Testis (tissue), 5 donors: ENCODE measurements at places on chromosomes 1 and 21.

- no peak for DNase-seq
Observed at GRCh38 chr1:171881442-171881841, 40.1 kb downstream of the DNM3 start.

DNA sequence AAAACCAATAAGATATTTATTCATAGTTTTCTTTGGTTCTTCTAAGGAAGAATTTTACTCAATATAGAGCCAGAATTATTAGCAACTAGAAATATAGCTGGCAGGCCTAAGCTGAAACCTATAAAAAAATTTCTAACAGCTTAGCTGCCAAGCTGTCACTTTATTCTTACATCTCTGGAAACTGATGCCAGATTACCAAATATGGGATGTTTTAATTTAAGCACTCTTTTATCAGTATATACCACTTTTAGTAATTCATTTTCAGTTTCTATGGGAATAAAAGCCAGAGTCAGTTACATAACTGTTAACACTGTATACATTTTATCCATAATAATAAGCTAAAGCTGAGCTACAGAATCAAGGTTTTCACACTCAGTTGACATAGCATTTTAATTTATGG lies 68.7 kb upstream of the MPC2 start:
- no peak for DNase-seq

- DNase-seq: no peak
Observed at GRCh38 chr1:91393042-91393441, 11.6 kb downstream of the HFM1 start.

- DNase-seq: no peak
Observed at GRCh38 chr1:84198832-84199231, 54.8 kb downstream of the PRKACB start.
